Caki2 (cell line): ENCODE measurements at places on chromosomes 2 and 18. TPM values are rescaled to one million over a fixed set of nuclear protein-coding genes. Genes with fewer than 3 reads are reported as not detected.

GRCh38 chr2:181680937-181681811 is 857 bp upstream of the NEUROD1 start:
- DNase-seq = no peak

Gene HK2
- 37.4 and 45.6 TPM in 2 replicates for total RNA-seq

Gene LAMA1
- total RNA-seq = 23.4 and 38.2 TPM in 2 replicates

Gene TGFA
- total RNA-seq = 84.3 and 116 TPM in 2 replicates

DNA sequence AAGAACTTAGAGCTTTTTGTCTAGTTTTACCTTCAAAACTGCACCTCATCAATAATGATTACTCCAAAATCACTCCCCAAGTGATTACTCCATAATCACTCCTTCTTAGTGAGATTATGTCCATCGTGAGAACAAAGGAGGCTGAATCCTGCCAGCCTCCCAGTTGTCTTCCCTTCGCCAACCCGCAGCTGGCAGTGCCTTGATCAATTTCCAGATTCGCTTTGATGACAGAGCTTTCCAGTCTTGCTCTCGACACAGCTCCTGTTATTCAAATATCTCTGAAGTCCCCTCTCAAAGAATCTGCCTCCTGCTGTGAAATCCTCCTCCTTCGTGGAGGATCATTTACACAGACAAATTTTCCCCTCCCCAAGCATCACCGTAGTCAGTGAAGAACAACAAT is 237.7 kb downstream of the EIPR1 start:
- no peak for DNase-seq

- DNase-seq = no peak
These were observed 1223.1 kb upstream of the ZEB2 start for GRCh38 chr2:145743011-145743410.

DNA sequence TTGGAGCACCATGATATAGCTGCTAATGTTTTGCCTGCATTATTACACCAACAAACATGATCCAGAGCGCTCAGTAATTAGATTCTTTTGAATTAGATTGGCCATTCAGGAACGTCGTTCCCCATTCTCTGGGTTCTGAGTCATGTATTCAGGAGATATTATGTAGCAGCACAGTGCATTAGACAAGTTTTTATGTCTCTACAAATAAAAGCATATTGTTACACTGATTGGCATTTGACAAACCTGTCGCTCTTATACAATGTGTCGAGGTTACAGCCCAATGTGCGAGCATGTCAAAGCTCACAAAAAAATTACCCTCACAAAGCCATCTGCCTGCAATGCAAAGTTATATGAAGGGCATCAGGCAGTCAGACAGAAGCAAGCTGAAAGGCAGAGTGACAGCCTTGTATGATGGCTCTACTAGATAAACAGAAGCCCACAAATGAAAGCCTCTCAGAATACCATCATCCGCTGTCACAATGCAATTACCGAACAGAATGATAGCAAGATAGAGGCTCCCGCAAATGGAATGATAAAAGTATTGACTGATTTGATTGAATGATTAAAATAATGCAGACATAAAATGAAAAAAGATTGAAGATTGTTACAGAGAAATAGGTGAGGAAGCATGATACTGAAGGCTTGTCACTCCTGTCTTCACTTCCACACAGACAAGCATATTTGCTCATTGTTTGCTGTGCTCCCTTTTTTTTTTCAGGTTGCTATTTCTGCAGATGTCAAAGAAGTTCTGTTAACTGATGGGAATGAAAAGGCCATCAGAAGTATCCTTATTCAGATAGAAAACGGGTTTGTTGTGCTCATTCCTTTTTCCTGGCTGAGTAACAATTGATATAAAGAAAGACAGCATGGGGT is 234.6 kb upstream of the SIX3 start:
- no peak for DNase-seq

Gene CPLX4
- total RNA-seq = not detected in 2 replicates

Gene CERKL
- total RNA-seq = 0.52 and 1.6 TPM in 2 replicates

DNA sequence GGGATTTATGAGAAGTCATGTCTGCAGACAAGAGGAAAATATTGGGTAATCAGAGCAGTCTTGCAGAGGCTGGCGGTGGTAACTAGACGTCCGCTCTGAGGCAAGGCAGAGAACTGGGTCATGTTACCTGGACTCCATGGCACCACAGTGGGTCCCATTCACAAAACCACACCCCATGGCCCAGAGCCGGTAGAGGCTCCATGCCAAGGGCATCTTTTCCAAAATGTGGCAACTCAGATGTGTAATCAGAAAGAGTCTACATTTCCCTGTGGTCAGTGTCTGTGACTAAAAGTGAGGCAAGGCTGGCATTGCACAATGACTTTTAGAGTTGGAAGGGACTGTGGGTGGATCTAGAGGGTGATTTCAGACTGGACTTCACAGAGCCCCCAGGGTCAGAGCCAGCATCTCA is 113.1 kb downstream of the MREG start:
- DNase-seq = no peak

Gene GRB14
- total RNA-seq = 2.3 and 6.0 TPM in 2 replicates

Gene GCG
- not detected in 2 replicates for total RNA-seq

DNA sequence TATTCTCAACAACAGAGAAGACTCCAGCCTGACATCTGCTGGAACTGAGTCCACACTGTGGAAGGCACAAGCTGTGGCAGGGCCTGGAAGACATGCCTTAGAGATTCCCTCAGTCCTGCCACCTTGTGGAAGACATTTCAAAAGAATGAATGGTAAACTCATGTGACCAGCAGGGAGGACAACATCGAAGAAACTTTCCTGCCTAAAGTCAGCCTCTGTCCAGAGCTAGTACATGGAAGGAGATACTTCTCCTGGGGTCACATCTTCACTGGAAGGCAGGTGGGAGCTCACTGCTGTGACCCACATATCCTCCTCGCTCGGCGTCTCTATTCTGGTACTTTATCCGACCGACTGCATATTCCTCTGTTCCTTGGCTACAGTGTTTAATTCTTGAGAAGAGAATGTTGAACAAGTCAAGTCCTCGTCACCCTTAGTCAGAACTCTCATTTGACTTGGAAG is 59.5 kb downstream of the PUM2 start:
- DNase-seq = peak; percentile 69

DNA sequence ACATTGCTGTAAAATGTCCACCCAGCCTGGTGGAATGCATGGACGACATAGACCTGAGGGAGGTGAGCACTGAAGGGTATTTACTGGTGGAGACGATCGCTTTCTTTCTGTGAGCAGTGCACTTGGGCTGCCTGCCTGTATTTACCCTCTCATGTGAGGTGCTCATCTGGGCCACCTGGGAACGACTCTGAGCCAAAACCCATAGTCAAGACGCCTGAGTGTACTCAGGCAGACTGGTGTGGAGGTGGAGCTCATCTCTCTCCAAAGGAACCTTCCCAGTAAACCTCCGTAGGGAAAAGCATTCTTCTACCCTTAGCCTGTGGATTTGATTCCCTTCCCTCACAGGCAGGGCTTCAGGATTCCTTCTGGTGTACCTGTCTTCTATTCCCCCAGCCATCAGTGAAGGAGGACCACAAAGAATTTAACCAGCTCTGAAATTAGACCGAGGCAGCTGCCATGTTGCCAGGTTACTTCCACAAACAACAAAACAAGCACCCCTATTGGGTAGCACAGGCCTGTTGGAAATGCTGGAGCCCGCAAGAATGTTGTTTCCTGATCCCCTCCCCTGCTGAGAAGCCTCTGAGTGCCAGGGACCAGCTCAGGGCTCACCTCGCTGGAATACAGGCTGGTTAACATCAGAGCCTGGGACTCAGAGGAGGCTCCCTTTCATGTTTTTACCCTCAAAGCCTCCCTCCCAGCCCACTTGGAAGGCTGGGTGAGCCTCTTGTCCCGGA is 47.5 kb upstream of the TXNDC2 start:
- DNase-seq = no peak

- DNase-seq = no peak
These were observed 192.7 kb upstream of the ITGA4 start for GRCh38 chr2:181264441-181264840.

Gene LRRTM4
- 2.1 and 2.6 TPM in 2 replicates for total RNA-seq

DNA sequence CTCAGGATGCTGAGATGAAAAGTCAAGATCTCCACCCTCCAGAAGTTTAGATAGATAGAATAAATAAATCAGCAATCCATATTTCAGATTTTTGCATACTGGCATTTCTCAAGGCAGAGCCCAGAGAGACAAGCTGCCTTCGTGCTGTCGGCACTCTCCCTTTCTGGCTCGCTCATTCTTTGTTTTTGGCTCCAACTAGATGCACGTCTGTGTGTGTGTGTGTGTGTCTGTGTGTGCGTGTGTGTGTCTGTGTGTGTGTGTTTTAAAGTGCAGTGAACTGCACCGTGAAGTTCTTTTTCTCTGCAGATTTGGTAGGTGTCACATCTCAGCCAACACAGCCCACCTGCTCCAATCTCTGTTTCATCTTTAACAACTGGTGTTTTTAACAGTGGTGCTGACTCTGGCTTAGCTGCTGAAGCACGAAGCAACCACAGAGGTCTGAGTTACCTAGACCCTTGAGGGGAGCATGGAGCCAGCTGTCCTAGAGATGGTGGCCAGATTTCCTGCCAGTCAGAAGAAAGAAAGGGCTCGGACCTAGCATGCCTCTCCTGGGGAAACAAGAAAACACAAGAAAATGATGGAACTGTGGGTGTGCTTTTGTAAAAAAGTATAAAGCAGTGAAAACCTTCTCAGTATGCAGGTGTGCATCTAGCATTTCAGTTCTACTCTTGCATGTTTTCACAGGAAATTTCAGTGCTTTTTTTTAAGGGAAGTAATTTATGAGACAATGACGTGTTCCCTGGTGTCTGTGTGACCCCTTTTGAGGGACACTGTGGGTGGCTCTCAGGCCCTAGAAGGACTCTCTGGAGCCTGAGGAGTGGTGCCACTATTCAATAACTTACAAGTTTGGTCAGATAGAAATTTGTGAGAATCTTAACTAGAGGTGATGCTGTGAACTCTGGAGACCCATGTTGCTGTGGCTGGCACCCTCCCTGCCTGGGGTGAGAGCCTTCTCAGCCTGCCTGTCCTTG is 364.3 kb downstream of the RNF144A start:
- no peak for DNase-seq

Gene TDRD15
- not detected in 2 replicates for total RNA-seq

DNA sequence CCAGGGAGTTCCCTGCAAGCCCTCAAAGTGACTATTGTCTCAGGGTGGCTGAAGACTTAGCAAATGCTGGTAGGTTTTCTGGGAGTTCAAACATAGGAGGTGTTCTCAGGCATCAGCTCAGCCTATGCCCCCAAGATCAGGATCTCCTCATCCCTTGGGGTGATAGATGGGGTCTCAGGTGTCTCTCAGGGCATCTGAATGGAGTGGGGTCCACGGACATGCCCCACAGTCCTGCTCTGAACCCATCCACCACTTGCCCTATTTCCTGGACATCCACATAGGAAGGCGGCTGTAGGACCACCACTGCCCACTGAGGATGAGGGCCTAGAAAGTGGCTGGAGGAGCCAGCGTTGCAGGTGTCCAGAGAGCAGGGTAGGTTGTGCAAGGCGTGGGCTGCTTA is 287.0 kb upstream of the CXCR4 start:
- DNase-seq = no peak

- no peak for DNase-seq
These were observed 1.6 kb downstream of the CCDC88A start for GRCh38 chr2:55418072-55418471.

DNA sequence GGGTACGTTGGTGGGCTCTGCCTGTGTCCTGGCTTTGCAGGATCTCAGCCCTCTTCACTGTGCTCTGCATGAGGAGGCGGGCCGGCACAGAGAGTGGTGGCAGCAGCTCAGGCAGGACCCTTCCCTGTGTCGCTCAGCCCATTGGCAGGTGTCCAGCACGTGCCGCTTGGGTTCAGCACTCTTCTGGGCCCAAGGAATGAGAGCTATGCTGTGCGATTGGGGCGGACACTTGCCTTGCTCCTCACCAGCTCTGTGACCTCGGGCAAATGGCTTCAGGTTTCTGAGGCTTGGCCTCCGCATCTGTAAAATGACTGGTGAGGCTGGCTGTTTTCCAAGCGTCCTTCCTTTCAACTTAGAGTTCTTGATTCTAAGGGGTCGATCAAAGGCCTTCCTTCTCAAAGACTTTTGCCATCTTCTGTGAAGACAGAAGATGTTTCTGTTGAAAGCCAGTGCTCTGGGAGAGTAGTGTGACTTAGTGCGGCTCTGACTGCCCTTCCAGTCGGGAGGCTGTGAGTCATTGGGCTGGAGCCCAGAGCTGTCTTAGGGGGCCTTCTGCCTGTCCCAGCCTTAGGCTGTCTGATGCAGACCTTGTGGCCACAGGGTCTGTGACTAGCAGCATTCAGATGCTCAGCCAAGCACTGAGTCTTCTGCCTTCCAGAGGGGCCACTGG is 35.6 kb downstream of the GLI2 start:
- DNase-seq = peak; percentile 40

- DNase-seq = peak; percentile 96
These were observed 20.8 kb downstream of the DBI start for GRCh38 chr2:119387381-119388129.

Gene TXNDC2
- 0.23 TPM in 1 of 2 replicates, not detected in the other for total RNA-seq

DNA sequence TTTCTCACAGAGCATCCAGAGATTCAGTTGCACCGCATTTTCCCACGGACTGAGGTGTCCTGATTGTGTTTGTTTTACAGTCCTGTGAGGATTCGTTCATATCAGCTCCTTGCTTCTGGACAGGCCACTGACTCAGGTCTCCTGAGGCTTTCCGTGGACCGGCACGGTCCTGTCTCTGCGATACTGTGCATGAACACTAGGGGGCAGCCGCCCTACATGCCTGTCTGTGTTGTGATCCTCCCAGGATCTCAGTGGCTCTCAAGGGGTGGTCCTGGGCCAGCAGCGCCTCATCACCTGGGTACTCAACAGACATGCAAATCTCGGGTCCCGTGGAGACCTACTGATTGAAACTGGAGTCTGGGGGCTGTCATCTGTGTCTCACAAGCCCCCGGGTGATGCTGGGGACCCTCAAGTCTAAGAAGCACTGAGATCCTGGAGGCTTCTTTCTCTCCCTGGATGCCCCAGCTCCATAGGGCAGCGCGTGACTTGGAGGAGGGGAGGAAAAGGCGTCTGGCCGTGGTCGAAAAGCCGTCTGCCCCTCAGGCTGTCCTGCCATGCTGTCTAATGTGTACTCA is 28.9 kb downstream of the IL1R2 start:
- DNase-seq = peak; percentile 67
